ENCODE measurements at places on chromosomes 16 and 17. TPM values are rescaled to one million over a fixed set of nuclear protein-coding genes. Genes with fewer than 3 reads are reported as not detected.

WNK4 gene
- 0.03 TPM for polyA plus RNA-seq

OTOA gene
- 0.07 TPM for polyA plus RNA-seq

KAT7 gene
- 5.9 TPM for polyA plus RNA-seq

SPAG5 gene
- polyA plus RNA-seq = 1.6 TPM

SPSB3 gene
- 97.7 TPM for polyA plus RNA-seq

ARL17B gene
- 5.5 TPM for polyA plus RNA-seq

ABCA5 gene
- 46.7 TPM for polyA plus RNA-seq

ADAD2 gene
- 0.36 TPM for polyA plus RNA-seq

SEPTIN12 gene
- not detected for polyA plus RNA-seq

CCL17 gene
- 0.35 TPM for polyA plus RNA-seq

GRCh38 chr17:17493986-17494466, 2.2 kb downstream of the RASD1 start:
- no peak for DNase-seq

DNA sequence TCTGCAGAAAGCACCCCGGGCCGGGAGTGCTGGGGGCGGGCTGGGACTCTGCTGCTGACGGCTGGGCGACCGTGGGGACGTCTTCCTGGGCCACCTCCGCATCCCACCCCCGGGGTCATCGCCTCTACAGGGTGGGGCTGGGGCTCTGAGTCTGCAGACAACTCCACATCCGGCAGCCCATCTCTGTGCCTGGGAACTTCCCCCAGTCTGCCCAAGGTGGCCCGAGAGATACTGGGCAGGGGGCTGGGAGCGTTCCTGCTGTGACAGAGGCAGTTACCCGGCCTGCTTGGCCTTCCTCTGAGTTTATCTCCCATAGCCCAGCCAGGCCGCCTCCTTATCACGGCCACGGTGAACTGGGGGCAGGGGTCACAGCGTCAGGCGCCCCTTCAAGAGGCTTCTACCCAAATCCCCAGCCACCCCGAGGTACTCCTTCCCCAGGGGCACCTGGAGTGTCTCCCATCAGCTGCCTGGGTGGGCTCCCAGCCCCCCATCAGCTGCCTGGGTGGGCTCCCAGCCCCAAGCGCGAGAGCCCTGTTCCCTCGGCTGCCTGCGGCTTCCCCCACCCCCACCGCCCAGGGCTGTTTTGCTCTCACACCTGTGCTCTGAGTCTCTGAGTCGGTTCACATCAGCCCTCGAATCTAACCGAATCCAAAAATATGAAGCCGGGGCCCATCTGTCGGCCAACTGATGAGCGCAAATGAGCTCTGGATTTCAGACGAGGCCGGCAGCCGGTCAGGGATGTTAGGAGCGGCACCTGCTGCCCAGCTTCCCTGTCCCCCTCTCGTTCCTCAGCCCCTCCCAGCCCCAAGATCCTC, 15.6 kb upstream of the CBFA2T3 start:
- no peak for DNase-seq

DNA sequence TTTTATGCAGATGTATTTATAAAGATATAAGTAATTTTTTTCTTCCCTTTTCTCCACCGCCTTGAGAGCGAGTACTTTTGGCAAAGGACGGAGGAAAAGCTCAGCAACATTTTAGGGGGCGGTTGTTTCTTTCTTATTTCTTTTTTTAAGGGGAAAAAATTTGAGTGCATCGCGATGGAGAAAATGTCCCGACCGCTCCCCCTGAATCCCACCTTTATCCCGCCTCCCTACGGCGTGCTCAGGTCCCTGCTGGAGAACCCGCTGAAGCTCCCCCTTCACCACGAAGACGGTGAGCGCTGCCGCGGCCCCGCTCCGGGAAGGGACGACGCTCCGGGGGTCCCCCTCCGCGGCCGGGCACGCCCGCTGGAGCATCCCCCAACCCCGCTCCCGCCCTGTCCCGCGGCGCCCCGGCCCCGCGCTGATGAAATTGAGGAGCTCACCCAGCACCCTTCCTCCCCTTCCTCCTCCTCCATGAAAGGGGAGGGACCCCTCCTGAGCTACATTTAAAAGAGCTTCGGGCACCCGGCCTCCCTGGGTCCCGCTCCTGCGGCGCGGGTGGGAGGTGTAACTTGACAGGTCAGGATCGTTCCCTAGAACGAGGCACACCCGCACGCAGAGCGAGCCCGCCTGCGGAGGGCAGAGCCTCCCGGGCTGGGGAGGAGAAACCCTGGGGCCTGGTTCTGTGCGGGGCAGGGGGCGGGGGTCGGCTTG, 706 bp downstream of the HLF start:
- peak; percentile 34 for DNase-seq

DNA sequence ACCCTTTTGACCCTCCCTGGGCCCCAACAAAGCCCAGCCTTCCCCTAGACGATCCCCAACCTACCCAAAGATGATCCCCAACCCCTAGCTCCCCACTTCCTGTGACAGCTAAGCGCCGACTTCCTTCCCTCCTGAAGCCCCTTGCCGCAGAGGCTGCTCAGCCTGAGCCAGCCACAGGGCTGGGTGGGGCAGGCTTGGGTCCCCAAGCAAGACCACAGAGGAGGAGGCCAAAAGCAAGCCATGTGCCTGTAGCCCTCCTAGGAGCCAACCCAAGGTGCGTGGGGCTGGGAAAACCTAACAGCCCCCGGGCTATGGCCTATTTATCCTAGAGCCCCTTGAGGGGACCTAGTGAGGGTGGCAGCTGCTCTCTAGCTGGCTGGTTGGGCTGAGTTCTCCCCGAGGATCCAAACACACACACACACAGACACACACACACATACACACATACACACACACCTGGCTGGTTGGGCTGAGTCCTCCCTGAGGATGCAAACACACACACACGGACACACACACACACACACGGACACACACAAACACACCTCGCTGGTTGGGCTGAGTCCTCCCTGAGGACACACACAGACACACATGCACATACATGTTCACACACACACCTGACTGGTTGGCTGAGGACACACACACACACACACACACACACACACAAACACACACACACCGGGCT, 4.8 kb downstream of the ARRB2 start:
- no peak for DNase-seq

- no peak for DNase-seq
These were observed 349.6 kb downstream of the KIF2B start for GRCh38 chr17:54172096-54172984.

- no peak for DNase-seq
These were observed 14.4 kb downstream of the TTC19 start for GRCh38 chr17:16013943-16014407.

DNA sequence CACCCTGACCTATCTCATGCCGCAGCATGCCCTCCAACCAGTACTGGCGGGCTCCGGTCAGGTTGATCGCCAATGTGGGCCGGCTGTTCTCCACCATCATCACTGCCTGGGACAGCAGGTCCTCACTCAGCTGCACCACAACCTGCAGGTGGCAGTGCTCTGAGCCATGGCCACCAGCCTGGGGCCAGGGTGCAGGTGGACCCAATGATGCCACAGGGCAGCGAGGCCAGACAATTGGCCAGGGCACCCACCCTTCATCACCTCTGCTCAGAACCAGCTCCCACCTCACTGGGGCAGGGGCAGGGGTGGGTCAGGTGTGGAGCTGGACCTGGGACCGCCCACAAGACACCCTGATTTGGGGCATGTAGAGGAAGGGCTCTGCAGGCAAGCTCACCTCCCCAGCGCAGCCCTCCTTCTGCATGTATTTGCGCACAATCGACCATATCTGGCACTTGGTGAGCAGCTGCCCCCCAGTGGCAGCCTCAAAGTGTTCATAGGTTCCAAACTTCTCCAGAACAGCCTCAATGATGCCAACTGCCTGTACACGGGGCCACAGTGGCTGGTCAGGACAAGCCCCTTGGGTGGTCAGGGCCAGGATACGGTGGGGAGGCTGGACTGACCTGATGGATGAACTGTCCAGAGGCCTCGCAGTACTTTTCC, 4.2 kb downstream of the MATCAP1 start:
- no peak for DNase-seq

DNA sequence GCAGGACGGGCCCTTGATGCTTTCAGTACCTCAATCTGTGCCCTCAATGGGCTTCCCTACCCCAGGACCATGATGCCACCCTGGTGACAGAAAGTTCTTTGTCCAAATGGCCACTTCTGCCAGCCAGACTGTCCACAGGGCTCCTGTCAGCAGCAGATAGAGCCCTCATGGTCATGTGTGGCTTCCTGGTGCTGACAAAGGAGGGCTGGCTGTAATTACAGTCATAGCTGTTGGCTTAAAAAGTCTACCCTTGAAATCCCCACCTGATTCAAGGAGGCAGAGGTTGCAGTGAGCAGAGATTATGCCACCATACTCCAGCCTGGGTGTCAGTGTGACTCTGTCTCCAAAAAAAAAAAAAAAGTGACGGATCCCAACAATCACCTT, 3.3 kb downstream of the TRPV2 start:
- DNase-seq = no peak

GRCh38 chr17:48613862-48614694, 1.0 kb downstream of the HOXB8 start:
- no peak for DNase-seq

- DNase-seq = no peak
These were observed 1.1 kb downstream of the LRRC36 start for GRCh38 chr16:67327743-67328142.

DNA sequence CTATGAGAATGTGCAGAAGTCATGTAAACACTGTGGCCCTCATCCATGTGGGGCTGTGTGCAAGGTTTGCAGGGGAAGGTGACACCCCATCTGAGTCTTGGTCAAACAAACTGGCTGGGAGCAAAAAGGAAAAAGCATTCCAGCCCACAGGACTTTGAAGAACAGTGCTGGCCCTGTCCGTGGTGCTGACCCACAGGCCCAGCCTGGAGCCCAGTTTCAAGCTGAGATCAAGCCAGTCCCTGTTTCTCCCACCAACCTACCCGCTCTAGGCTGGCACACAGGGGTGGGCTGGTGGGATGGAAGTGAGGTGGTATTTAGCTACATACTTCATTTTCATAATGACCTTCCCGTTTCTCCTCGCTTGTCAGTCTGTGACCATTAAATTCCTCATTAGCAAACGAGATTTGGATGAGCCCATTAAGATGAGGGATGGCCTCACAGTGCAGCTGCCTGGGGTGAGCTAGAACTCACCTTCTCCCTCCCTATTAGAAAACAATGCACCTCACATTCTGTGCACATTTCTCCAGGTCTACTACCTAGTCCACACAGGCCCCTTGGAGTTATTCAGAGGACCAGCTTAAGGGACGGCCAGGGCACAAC, 12.6 kb upstream of the RPL38 start:
- no peak for DNase-seq

DNA sequence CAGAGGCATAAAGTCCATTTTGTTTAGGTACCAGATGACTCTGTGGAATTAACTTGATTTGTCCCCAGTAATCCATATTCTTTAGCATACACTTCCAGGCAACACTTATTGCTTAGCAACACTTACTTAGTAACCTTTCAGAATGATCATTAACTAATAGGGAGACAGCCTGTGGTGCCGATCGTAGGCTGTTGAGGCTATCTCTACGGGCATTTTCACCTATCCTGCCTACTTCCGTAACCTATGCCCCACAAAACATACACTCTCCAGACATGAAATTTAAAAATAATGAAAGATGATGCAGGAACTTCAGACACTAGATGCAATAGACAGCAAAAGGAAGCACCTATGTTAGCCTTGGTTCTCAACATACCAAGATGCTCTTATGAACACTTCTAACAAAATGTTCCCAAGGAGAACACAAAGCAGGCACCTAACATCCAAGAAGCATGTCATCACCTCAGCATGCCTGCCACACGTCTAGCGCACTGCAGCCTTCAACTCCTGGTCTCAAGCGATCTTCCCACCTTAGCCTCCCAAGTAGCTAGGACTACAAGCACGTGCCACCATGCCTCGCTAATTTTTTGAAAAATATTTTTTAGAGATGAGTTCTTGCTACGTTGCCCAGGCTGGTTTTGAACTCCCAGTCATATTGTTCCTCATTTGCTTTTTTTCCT, 34.5 kb downstream of the HLF start:
- no peak for DNase-seq

GRCh38 chr16:69709456-69710084, 16.8 kb downstream of the NQO1 start:
- DNase-seq = no peak

GRCh38 chr17:39485555-39485954, 24.3 kb downstream of the CDK12 start:
- DNase-seq = no peak

- no peak for DNase-seq
These were observed 125.9 kb upstream of the HS3ST3A1 start for GRCh38 chr17:13727441-13728171.

- DNase-seq = no peak
These were observed 8.1 kb downstream of the PHB1 start for GRCh38 chr17:49406421-49407061.

All from heart right ventricle (tissue), 16 donors.